ENCODE measurements at places on chromosomes 2 and 18.

GRCh38 chr2:109614715-109615636, 812 bp downstream of the SOWAHC start:
- DNase-seq, result no peak

DNA sequence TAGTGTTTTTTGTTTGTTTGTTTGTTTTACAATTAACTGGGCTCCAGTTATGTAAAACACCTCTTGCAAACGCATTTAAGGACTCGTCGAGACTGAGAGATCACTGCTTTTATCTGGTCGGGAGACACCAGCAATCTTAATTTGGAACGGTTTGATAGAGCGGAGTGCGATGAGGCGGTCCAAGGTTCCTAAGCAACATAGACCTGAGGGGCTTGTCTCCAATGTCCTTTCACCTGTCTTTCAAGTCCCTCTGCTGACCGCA, 729 bp upstream of the SELENOI start:
- no peak for DNase-seq

- DNase-seq, result no peak
These were observed 4.3 kb downstream of the TAF4B start for GRCh38 chr18:26230497-26230896.

GRCh38 chr2:85438201-85439024, 19.9 kb downstream of the SH2D6 start:
- no peak for DNase-seq

DNA sequence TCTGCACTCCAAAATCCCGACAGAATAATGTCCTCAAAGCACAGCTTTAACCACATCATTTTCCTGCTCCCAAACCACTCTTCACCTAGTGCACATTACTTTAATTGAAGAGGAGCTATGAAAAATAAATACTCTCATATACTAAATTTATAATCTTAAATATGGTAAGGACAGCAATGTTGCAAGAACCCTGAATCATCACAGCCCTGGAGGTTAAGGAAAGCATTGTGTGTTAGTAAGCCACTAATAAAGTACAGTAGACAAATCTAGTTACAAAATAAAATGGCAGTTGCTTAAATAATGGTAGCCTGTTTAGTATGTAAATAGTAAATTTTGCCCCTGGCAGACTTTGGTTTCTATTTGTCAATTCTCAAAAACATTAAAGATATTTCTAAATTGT, 27.0 kb upstream of the CCDC178 start:
- no peak for DNase-seq

Data from effector memory CD4-positive, alpha-beta T cell (primary cell).